ENCODE measurements at places on chromosomes 5 and 9.

- ATAC-seq: peak; percentile 98
Observed at GRCh38 chr5:159163027-159163700, 46.2 kb downstream of the RNF145 start.

DNA sequence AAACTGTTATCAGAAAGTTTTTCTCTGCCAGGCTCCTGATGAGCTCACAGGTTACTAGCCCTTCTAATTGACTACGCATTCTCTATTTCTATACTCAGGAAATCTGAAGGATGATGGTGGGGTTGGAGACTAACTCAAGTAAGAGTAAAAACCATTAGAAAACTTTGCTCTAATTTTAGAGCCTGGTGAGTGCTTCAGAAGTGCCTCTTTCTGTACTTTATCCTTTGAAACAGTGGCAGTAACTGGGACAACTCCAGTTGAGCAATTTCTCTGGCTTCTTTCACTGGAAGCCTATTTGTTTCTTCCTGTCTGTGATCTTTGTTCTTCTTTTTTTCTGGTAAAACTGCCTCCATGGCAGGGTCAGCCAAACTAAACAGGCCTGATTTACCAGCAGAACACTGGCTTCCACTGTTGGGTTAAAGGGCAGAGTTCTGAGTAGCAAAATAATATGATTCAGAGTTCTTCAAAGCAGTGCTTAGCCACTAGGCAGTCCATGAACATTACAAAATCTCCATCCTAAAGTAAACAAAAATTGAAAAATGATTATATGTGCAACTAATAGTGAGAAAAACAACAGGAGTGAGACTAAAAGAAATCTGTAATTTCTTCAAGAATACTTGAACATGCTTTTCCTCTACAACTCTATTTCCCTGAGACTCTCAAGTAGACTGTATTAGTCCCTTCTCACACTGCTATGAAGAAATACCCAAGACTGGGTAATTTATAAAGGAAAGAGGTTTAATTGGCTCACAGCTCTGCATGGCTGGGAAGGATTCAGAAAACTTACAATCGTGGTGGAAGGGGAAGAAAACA is 79.8 kb downstream of the MROH2B start:
- no peak for ATAC-seq

GRCh38 chr5:138610918-138611677 is 35.9 kb upstream of the HSPA9 start:
- ATAC-seq: no peak

- ATAC-seq: no peak
Observed at GRCh38 chr5:78534148-78534904, 114.2 kb downstream of the LHFPL2 start.

DNA sequence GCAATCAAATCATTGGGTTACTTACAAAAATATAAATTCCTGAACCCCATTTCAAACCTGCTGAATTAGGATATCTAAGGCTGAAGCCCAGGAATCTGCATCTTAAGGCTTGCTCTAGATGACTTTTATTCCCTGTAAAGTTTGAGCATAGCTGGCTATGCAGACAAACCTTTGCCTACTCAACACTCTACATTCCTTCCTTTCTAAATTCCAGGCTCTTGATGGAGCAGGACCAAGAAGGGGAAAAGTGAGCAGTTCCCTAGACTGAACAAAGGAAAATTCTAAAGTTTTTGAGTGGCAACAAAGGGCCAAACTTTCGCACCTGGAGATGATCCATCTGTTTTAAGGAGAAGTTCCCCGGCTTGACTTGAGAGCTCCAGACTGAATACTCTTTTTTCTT is 9.8 kb upstream of the ADRA1B start:
- ATAC-seq: no peak

GRCh38 chr5:153654504-153655200 is 164.2 kb downstream of the GRIA1 start:
- ATAC-seq: no peak

DNA sequence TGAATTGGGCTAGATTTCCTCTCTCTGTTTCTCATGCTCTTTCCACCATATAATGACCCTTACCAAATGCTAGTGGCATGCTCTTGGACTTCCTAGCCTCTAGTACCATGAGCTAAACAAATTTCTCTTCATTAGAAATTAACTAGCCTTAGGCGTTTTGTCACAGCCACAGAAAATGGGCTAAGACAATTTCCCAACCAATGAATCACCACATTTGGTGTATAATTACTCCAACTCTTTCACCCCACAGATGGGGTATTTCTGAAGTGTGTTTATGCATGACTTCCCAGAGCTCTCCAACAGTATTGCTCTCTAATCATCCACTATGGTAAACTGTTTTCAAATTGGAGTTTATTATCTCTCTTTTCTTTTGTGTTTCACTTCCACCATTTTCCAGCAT is 1041.1 kb upstream of the COX7C start:
- no peak for ATAC-seq

DNA sequence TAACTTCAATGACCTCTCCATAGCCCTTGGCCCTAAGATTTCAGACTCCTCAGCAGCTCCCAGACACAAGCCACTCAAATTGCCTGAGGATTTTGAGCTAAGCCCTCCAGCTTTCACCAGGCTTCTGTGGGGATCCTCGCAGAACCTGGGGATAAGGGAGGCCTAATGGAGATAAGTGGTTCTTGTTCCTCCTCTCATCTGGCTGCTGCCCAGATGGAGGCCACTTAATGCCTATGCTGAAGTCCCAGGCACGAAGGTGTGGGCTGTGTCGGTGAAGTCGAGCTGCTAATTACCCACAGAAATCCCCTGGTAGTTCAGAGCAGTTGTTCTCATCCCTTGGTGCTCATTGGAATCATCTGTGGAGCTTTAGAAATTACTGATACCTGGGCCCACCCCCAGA is 10.3 kb upstream of the FAT2 start:
- no peak for ATAC-seq

GRCh38 chr9:106868565-106868964 is 5.6 kb downstream of the ZNF462 start:
- ATAC-seq: no peak

DNA sequence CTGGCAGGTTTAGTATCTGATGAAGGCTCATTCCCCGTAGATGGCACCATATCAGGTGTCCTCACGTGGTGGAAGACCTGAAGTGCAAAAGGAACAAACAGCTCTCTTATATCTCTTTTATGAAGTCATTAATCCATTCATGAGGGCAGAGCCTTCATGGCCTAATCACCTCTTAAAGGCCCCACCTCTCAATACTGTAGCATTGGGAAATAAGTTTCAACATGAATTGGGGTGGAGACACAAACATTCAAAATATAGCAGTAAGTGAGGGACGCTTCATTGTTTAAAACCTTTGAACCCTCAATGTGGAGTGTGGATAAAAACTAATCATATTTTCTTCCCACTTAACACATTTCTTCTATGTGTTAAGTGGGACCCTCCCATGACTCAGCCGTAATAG is 489.4 kb upstream of the WWC1 start:
- no peak for ATAC-seq

GRCh38 chr9:7332780-7333179 is 466.8 kb downstream of the DMAC1 start:
- ATAC-seq: no peak

- ATAC-seq: peak; percentile 60
Observed at GRCh38 chr9:117718085-117718484, 13.9 kb downstream of the TLR4 start.

GRCh38 chr9:107226421-107226820 is 56.7 kb upstream of the RAD23B start:
- ATAC-seq: no peak

GRCh38 chr5:119426057-119426456 is 26.2 kb upstream of the HSD17B4 start:
- ATAC-seq: no peak

- no peak for ATAC-seq
Observed at GRCh38 chr9:135746565-135746964, 44.6 kb downstream of the KCNT1 start.

- no peak for ATAC-seq
Observed at GRCh38 chr9:132948482-132949050, 4.2 kb upstream of the TSC1 start.

- ATAC-seq: no peak
Observed at GRCh38 chr9:2132484-2133082, 117.4 kb downstream of the SMARCA2 start.

DNA sequence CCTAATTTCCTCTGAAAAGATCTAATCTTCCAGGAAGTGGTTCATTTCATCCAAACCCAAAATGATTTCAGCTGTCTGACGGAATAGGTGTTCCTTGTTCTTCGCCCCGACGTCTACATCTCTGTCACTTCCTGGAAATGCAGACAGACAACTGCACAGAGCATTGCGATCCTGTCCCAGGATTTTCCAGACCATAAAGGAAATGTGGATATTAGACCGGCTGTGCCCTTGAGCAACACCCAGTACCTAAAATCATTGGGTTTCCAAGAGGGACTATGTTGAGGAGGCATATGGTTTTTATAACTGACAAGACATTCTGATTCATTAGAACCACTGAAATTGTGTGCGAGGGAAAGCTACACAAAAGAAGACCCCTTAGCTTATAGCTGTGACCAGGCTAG is 74.2 kb downstream of the MSX2 start:
- no peak for ATAC-seq

DNA sequence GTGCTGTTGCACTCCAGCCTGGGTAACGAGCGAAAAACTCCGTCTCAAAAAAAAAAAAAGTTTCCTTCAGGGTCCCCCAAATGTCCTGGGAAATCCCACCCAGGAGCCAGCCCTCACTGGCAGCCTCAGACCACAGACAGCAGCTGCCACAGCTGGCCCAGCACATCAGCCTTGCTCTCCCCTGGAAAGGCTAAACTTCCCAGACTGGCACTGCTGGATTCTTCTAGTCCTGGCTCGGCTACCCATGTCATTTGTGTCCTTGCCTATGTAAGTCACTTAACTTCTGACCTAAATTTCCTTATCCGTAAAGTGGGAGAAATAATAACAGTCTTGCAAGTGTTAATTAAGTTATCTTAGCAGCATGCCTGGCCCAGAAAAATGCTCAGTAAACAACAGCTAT is 8.6 kb upstream of the PRRC2B start:
- no peak for ATAC-seq

DNA sequence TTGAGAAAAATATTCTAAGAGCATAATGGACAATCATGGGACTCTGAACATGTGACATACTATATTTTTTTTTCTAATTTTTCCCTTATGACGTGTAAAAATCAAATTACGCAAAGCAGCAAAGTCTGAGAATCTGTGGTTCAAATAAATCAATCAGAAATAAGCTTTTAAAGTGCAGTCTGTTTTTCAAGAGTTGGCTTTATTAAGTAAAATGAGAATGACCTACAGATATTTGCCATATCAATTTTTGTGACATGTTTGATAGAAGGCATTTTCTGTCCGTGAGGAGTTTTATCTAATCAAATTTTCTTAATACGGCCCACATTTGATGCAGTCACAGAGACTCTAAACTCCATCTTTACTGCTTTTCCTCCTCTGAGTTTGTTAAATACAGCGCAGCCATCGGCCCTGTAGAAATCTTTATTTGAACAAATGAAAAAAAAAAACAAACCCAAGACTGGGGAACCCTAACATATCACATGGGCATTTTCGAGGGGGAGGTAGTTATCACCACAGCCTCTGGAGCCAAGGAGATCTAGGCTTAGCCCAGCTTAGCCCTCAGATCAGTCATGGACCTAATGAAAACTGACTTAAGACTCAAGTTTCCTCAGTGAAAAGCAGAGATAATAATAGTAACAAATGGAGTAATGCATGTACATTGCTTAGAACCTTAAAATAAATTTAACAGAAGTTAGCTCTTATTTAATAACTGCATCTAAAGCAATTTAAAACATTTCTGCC is 263.6 kb upstream of the C9orf72 start:
- no peak for ATAC-seq

DNA sequence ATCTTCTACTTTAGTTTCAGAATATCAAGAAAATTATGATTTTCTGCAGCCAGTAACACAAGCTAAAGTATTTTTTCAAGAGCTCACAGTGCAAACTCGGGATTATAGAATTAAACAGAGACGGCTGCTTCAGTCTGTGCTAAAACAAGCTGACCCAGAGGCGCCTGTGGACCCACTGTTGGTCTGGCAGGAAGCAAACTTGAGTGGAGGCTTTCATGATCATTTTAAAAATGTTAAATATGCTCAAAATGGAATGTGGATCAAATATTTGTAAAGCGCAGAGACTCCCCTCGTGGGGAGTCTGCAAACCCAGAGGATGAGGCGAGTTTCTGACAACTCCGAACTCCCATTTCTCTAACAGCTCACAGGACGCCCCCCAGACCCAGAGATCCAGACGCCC is 13.0 kb downstream of the ROR2 start:
- ATAC-seq: no peak

DNA sequence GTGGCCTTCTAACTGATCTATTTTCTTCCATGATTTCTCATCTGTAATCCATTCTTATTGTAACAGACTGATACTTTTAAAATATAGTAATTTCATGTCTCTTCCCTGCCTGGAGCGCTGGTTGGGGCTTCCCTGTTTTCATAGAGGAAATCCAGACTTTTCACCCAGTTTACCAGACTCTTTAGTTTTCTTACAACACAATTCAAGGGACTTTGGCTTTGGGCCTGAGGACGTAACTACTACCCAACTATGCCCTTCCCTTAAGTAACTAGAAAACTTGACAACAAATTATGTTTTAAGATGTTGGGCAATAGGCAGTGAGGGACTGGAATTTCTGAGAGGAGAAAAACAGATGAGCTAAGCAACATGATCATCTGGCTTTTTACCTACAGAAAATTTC is 289.6 kb downstream of the FGF10 start:
- ATAC-seq: no peak

- no peak for ATAC-seq
Observed at GRCh38 chr5:176941951-176942350, 42.8 kb upstream of the HK3 start.

DNA sequence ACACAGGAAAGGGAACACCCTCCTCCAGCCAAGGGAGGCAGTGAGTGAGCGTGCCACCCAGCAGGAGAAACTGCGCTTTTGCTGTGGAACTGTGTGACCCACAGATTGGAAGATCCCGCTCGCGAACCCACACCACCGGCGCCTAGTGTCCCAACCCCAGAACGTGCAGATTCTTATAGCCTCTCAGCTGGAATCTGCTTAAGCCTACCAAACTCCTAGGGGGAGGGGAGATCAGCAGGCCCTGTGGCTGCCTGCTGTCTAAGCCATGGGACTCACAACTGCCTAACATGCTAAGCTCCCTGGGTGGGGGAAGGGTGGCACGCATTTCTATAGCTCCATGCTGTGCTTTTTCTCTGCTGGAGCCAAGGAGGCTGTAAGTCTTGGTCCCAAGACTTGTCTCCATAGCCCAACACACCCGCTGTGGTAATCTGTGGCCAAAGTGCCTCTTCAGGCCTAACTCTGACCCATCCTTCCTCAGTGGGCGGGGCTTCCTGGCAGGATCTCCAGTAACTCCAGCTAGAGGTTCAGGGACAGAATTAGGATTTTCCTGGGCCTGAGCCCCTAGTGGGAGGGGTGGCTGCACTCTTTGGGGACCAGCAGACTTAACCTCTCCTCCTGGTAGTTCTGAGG is 485.0 kb downstream of the TAF11L14 start:
- no peak for ATAC-seq

DNA sequence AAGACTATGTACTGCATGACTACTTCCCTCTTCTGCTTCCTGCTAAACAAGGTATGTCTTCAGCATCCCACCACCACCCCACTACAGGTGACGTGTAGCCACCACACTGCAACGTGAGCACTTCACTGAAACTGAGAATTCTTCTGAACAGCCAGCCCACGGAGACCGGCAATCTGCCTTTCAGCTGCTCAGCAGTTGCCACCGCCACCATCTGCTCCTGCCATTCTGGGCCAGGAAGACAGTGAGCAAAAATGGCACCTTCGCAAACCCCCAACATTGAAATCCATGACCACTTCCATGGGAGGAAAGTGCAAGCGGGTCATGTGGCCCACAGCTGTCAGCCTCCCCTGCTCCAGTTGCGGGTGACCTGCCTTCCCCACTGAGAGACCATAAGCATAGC is 443.4 kb upstream of the ST8SIA4 start:
- ATAC-seq: no peak

Measured in activated CD4-positive, CD25-positive, alpha-beta regulatory T cell treated with anti-CD3 and anti-CD28 coated beads, Interleukin-2, amount 50 U/mL, for 24 hours (primary cell).